Mucosa of gallbladder (tissue), 1 donor: ENCODE measurements at places on chromosomes 13 and 19. TPM values are rescaled to one million over a fixed set of nuclear protein-coding genes. Genes with fewer than 3 reads are reported as not detected.

ZNF175 gene
- total RNA-seq: 9.4 TPM

ZNF416 gene
- total RNA-seq: 7.1 TPM

ZNF709 gene
- total RNA-seq: 3.7 TPM

- DNase-seq: no peak
Measured at GRCh38 chr13:114077933-114078325, 54.5 kb downstream of the RASA3 start.

DNA sequence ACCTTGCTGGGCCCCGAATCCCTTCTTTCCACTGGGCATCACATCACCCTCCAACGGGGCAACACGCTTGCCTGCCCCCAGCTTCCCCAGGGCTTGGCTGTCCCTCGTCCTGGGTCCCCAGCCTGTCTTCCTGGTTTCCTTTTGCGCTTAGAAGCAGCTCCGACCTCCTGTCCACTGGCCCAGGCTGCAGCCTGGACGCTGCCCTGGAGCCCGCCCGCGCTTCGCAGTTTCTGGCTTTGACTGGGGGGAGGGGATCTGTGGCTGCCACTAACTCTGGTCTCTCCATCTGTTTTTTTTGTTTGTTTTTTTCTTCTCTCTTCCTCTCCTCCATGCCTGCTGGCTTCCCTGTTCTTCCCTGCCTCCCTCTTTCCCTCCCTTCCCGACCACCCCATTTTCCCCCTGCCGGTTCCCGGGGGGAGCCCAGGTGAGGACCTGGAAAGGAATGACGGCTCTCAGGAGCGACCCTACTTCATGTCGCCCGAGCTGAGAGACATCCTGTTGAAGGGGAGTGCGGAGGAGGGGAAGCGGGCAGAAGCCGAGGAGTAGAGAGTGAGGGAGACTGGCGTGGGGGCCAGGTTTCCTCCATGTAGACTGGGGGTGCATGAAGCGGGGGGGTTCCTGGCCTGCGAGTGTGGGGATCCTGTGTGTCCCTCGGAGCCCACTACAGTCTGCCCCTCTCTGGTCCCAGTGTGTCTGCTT is 11.5 kb upstream of the ILF3 start:
- no peak for DNase-seq

AMER2 gene
- total RNA-seq: not detected

CD79A gene
- 0.32 TPM for total RNA-seq

- DNase-seq: no peak
Measured at GRCh38 chr13:44504116-44504515, 72.0 kb downstream of the TSC22D1 start.

GRCh38 chr13:23995283-23996073 is 98.2 kb upstream of the C1QTNF9B start:
- DNase-seq: no peak

DNA sequence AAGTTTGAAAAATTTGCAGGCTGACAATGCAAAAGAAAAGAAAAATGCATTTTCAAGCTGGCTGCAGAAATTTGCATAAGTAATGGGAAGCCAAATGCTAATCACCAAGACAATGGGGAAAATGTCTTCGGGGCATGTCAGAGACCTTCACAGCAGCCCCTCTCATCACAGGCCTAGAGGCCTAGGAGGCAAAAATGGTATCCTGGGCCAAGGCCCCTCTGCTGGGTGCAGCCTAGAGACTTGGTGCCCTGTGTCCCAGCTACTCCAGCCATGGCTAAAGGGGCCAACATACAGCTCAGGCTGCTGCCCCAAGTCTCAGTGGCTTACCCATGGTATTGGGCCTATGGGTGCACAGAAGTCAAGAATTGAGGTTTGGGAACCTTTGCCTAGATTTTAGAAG is 155.2 kb downstream of the B3GLCT start:
- DNase-seq: no peak

- DNase-seq: no peak
Measured at GRCh38 chr13:69107436-69107835, 1000.2 kb upstream of the ATXN8OS start.

DNA sequence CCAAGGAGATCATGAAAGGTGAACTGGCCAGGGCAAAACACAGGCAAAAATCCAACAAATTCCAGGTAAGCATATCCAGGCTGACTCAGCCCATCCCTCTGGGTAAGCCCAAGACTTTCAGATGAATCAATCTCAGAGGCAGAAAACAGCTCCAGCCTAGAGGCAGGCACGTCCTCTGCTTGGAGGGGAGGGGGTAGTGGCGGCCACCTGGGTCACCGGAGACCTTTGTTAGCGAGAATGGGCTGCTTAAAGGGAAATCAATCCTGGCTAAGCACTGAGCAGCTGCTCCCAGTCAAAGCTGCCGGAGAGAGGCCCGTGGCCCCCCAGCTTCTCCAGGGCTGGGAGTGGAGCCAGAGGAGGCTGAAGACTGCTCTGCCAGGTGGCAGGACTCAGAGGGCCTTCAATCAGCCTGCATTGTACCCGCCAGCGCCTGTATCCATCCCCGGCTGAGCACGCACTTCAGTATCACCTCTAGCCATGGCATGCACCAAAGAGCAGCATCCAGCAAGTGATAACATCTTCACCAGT is 48.2 kb downstream of the PIN1 start:
- DNase-seq: no peak

CCDC70 gene
- total RNA-seq: not detected

IGLON5 gene
- total RNA-seq: 0.37 TPM

CALR gene
- total RNA-seq: 1,099 TPM

MAP2K2 gene
- total RNA-seq: 139 TPM

- DNase-seq: no peak
Measured at GRCh38 chr13:51576754-51577153, 7.5 kb upstream of the WDFY2 start.

GRCh38 chr13:31755803-31756212 is 16.5 kb downstream of the RXFP2 start:
- DNase-seq: no peak

- no peak for DNase-seq
Measured at GRCh38 chr13:78659732-78660494, 958 bp upstream of the OBI1 start.

DNA sequence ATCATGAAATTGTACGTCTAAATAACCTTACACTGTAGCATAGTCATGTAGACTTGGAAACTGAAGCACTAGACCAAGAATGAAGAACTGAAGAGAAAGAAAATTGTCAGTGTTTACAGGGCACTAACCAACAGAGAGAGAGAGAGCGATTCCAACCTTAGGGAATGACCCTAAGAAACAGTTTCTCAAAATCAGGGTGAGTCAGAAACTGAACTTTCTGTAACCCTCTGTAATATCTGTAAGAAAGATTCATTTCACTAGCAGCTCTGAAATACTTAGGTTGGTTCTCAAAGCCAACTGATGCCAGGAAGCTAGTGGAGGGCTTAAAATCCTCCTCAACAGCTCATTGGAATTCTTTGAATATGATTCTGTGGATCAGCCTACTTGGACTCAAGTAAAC is 936.9 kb downstream of the EFNB2 start:
- no peak for DNase-seq

PLPP2 gene
- 224 TPM for total RNA-seq

PCP2 gene
- 4.7 TPM for total RNA-seq

DNA sequence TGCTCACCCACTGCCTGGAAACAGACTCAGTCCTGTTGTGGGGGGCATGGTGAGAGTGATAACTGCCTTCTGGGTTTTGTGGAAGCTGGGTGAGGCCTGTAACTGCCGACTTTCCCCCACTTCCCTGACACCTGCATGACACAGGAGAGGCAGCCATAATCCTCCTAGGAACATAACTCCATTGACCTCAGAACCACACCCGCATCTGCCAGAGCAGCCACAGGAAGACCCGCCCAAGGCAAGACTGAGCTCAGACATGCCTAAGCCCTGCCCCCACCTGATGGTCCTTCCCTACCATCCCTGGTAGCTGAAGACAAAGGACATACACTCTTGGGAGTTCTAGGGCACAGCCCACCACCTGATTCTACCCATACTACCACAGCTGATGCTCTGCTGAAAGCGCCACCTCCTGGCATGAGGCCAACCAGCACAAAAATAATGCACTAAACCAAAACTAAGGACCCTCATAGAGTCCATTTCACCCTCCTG is 326.7 kb downstream of the RBM26 start:
- DNase-seq: no peak
